ENCODE measurements at places on chromosomes 12 and 14.

GRCh38 chr14:66804141-66804540 lies 296.2 kb downstream of the GPHN start:
- DNase-seq, result no peak

- DNase-seq, result no peak
Observed at GRCh38 chr12:68342966-68343365, 10.8 kb upstream of the MDM1 start.

GRCh38 chr12:130251236-130251780 lies 86.4 kb upstream of the PIWIL1 start:
- no peak for DNase-seq

DNA sequence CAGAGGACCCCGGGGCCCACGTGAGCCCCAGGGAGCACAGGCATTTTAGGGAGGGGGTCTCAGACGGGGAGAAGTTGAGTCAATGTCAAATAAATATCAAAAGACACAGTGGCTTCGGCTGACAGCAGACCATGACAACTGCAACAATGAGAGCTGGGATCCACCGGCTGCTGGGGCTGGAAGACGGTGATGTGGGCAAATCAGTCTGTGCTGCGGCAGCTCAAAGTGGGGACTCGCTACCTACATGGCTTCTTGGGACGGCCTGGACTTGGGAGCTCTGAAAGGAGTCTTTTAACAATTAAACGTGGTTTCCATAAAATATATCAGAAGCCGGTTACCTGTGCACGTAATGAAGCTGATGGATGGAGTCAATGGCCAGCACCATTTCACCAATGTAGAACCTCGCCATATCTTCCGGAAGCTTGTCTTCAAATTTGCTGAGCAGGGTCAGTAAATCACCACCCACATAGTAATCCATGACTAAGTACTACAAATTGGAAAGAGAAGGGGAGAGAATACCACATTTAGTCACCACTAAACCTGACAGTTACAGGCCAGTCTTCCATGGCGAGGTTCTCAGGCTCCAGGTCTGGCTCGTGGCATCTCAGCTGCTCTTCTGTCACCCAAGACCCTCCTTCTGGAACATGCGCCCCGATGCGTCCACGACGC lies 58.0 kb downstream of the CDC42BPB start:
- DNase-seq, result no peak

- no peak for DNase-seq
Observed at GRCh38 chr12:12562016-12562483, 613 bp downstream of the DUSP16 start.

DNA sequence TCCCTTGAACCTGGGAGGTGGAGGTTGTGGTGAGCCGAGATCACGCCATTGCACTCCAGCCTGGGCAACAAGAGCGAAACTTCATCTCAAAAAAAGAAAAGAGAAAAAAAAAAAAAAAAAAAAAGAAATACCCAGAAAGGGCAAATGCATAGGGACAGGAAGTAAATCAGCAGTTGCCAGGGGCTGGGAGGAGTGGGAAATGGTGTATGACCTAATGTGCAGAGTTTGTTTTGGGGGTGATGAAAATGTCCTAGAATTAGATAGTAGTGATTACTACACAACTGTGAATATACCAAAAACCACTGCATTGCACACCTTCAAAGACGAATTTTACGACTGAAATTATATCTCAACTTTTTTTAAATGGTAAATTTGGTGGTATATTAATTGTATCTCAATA lies 20.4 kb downstream of the DUSP16 start:
- no peak for DNase-seq

DNA sequence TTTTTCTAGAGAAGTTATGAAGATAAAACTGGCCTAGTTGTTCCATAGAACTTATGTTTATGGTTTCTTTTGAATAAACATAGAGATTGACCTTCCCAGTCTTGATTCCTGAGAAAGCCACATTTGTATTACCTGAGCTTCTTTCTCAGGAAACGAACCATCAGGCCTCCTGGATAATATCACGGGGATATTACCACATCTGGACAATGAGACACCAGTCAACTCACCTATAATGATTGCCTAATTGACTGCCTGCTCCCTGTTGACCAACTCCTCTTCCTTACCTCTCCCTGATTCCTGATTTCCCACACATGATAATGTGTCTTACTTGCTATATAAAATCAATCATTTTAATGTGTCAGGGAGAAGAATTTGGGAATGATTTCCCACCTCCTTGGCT lies 822.7 kb downstream of the LRFN5 start:
- no peak for DNase-seq

- DNase-seq, result no peak
Observed at GRCh38 chr12:123499332-123499731, 34.2 kb downstream of the RILPL1 start.

GRCh38 chr14:104580961-104581360 lies 1.4 kb downstream of the C14orf180 start:
- DNase-seq, result no peak

- no peak for DNase-seq
Observed at GRCh38 chr12:122245553-122245952, 19.7 kb upstream of the DIABLO start.

DNA sequence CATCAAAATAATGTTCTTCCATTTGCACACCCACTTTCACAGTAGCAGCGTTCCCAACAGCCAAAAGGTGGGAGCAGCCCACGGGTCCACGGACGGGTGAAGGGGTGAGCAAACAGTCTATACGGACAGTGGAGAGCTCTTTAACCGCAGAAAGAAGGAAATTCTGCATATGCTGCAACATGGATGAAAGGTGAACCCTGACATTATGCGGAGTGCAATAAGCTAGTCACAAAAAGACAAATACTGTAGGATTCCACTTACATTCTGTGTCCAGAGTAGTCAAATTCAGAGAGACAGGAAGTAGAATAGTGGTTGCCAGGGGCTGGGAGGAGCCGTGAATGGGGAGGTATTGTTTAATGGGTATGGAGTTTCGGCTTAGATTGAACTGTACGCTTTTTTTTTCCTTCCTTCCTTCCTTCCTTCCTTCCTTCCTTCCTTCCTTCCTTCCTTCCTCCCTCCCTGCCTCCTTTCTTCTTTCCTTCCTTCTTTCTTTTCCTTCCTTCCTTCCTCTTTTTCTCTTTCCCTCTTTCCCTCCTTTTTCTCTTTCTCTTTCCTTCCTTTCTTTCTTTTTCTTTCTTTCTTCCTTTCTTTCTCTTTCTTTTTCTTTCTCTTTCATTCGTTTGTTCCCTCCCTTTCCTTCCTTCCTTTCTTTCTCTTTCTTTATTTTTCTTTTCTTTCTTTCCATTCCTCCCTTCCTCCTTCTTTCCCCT lies 15.8 kb upstream of the ANKRD9 start:
- DNase-seq, result no peak

GRCh38 chr14:55739967-55740648 lies 160.1 kb downstream of the KTN1 start:
- no peak for DNase-seq

GRCh38 chr14:35301735-35302528 lies 9.8 kb downstream of the PSMA6 start:
- no peak for DNase-seq

DNA sequence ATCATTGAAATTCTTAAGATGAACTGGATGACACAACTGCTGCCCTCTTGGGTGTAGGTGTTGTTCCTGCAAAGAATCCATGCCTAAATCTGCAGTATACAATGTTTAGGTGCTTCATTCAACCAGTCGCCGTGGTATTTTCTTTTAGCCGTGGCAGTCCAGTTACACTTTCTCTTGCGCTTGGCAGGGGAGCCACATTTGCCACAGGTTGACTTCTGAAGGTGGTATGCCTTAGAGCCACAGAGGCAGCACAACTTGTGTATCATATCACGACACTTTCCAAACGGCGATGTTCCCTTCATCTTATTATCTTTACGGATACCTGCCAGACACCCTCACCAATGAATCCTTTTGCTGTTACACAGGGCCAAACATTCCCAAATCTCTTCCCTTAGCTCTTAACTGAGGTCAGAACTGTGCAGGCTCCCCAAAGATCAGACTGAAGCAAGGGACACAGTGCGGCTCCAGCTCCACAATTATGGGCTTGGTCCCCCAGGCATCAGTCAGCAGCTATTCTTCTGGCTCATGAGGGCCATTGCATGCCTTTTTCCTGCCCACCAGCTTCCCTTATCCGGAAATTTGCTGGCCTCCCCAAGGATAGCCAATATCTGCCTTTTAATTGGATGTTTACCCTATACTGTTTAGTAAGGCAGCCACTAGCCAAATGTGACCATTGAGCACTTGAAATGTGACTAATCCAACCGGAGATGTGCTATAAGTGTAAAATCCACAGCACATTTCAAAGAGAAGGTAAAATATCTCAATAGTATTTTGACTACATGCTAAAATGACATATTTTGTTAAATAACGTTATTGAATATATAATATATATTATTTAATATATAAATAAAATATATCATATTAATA lies 50.7 kb downstream of the SENP1 start:
- no peak for DNase-seq

- DNase-seq, result no peak
Observed at GRCh38 chr12:132579744-132580143, 30.6 kb downstream of the LRCOL1 start.

- DNase-seq, result no peak
Observed at GRCh38 chr14:68173227-68173972, 353.8 kb downstream of the RAD51B start.

GRCh38 chr12:12123036-12123604 lies 52.4 kb downstream of the BCL2L14 start:
- DNase-seq, result no peak

All from stimulated activated CD4-positive, alpha-beta T cell treated with anti-CD3 and anti-CD28 coated beads, TNF-alpha, amount 100 ng/mL, for 1 hour (primary cell).